Amniotic epithelial cell (primary cell): ENCODE measurements at places on chromosomes 1 and 21.

DNA sequence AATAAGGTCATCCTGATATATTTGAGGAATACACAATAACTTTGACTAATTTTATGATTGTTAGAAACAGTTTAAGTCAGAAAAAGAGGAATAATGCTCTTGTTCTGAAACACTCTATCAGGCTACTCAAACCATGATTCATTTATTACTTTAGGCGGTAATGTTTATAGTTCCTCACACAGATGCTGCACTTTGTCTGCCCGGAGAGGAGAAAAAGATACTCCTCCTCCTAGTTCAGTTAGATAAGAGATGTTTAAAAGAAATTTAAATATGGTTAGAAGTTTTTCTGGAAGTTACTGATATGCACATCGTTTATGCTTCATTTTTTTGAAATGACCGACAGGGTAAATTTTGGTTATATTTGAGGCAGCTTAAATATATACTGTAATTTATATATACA is 103.0 kb downstream of the ZMYM4 start:
- peak; percentile 24 for DNase-seq

DNA sequence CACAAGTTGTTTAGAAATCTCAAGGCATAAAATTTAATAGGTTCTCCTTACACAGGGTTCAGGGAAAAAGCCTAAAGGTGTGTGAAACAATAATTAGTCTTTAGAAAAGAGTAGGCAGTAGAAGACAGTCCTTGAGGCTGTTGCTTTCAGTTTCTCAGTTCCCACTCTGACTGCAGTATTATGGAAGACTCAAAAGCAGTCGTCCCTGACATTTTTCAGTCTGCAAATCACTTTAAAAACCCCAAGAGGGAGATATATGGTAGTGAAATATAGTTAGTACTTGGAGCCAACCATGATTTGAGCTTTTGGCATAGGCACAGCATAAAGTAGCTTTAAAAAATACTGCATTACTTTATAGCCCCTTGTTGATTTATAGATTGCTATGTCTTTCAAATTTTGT is 299.7 kb downstream of the OLFM3 start:
- peak; percentile 8 for DNase-seq

DNA sequence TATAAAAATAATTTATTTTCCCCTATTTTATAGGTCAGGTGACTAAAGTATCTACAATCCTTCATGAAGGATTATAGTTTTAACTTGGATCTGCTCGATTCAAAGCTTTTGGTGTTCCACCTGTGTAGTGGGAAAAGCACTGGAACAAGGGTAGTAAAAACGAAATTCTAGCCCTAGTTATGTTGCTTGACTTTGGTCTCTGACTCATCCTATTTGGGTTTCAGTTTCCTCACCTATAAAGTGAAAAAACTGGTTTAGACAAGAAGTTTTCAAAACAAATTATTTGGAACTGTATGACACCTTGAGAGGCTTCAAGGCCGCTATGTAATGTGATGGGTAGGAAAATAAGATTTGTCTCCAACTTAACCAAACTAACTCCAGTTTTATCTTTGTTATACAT is 505.2 kb upstream of the ZRANB2 start:
- no peak for DNase-seq

- no peak for DNase-seq
Observed at GRCh38 chr21:28419811-28420210, 572.9 kb downstream of the LTN1 start.

DNA sequence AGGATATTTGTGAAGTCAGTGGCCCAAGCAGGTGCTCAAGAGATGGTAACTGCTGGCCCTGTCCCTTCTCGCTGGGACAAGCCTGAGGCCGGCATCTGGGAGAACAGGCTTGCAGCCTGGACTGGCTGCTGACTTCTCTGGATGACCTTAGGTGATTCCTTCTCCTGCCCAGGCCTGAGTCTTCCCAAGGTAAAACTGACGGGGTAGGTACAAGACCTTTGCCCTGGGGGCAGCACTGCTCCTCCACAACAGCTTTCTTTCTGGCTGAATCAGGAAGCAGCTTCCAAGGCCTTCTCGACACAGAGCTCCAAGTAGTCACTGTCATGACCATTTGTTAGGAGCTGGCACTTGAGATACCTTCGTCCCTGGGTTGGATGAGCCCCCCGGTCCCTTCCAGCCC is 59.6 kb downstream of the DMRTB1 start:
- DNase-seq = no peak

DNA sequence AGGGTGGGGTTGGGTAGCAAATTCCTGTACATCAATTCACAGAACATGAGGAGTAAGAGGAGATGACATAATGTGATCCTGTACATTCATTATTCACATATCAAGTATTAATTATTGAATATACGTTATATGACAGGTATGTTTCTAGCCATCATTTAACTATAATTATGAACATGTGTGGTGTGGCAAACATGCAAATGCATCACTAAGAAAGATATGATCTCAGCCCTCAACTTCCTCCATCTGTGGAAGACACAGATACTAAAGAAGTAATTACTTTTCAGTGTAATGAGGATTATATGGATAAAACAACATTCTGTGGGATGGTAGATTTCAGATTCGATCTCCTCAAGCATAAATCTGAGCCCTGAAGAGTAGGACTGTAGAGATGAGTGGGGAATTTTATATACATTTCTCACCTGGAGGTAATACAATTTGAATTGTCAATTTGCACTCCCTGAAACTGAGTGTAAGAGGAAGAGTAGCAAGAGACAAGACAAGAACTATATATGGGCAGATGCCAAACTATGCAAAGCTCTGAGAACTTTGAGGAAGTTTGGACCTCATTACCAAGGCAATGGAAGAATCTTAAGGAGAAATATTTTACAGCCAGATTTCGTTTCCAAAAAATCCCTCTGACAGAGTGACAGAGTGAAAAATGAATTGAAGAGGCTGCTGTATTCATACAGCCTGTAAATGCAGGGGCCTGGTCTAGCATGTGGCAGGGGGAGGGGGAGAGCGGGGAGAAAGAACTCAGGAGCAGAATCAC is 275.5 kb downstream of the TPR start:
- DNase-seq = no peak

- DNase-seq = no peak
Observed at GRCh38 chr1:48570568-48570967, 98.6 kb upstream of the SPATA6 start.

GRCh38 chr1:11407301-11407994 is 71.5 kb upstream of the DISP3 start:
- DNase-seq = no peak

GRCh38 chr1:109193653-109194590 is 19.8 kb upstream of the SARS1 start:
- DNase-seq = no peak

DNA sequence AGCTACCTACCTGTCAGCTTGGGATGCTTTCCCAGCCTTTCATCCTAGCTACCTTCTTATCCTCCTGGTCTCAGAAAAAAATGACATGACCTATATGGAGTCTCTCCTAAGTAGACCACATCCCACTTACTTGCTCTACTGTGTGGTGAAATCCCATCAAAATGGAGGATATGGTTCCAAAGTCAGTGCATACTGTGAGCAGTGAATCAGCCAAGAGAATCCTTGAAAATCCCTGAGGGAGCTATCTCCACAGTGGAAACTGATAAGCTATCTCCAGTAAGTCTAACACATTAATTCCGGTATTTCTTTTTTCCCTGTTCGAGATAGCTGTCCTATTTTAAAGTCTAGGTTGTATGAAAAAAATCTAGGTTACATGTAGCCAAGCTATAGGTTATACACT is 189.7 kb downstream of the FGGY start:
- peak; percentile 97 for DNase-seq

- no peak for DNase-seq
Observed at GRCh38 chr1:116130356-116130755, 19.2 kb downstream of the MAB21L3 start.

- DNase-seq = no peak
Observed at GRCh38 chr1:72197786-72198185, 84.6 kb downstream of the NEGR1 start.

- peak; percentile 87 for DNase-seq
Observed at GRCh38 chr1:221576268-221576667, 165.6 kb downstream of the DUSP10 start.

GRCh38 chr1:172003766-172004530 is 162.7 kb downstream of the DNM3 start:
- DNase-seq = peak; percentile 16

DNA sequence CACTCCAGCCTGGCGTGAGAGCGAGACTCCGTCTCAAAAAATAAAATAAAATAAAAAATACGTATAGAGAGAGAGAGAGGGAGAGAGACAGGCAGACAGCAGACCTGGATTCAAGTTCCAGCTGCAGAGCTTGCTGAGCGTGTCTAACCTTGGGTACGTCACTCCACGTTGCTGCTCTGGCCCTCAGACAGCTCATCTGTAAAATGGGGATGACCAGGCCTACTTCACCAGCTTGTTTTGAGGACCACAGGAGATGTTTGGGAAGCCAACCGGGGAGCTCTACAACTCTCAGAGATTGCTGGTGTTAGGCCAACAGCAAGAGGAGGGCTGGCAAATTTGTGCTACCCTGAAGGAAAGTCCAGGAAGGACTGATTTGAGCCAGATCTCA is 499 bp upstream of the TRAF5 start:
- DNase-seq = no peak

DNA sequence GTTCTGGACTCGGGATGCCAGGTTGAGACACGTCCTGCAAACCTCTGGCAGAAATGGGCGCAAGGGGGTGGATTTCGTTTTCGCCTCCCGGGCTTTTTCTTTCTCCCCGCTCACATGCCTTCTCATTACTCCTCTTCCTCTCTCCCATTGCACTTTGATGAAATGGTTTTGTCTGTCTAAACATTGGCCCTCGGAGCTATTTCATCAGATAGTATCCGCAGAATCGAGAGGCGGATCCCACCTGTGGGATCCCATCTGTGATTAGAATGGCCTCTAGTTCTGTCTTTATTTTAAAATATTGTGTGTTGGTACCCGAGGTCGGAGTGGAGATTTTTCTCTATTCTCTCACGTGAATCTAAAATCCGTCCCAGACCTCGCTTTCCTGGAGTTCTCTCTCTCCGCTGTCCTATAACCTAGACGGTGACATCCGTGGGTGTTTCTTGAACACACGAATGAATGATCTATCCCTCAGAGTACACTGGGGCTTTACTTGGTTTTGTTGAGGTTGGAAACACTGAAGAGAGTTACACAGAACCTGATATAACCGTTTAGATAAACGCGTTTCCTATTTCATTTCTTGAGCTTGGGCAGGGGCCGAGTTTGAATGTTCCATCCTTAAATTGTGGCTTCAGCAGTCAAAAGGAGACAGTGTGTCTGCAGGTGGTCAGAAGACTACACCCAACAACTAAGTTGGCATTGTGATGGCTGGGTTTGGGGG is 2.0 kb downstream of the EDARADD start:
- DNase-seq = no peak

- peak; percentile 21 for DNase-seq
Observed at GRCh38 chr1:224733027-224733911, 117.2 kb downstream of the CNIH3 start.

DNA sequence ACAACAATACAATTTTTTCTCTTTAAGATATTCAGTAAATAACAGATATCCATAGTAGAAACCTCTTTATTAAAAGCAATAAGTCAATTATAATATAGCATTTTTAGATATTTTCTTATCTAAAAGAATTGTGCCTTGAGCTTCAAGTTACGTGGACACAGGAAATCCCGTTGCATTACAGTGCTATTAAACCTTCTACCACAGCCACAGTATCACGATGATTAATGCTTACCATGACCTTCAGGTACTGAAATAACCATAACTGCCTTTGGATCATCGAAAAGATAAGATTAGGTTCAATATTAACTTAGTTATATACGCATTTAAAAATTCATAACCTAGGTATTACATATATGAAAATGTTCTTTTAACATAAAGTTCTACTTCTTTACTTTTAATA is 17.9 kb downstream of the B3GALNT2 start:
- DNase-seq = peak; percentile 47

- no peak for DNase-seq
Observed at GRCh38 chr1:102628109-102628613, 480.2 kb downstream of the COL11A1 start.

GRCh38 chr1:161307230-161307768 is 2.5 kb downstream of the MPZ start:
- peak; percentile 21 for DNase-seq

- DNase-seq = no peak
Observed at GRCh38 chr1:40651138-40651857, 14.2 kb downstream of the RIMS3 start.

- DNase-seq = no peak
Observed at GRCh38 chr21:41148798-41149197, 19.2 kb upstream of the BACE2 start.

- no peak for DNase-seq
Observed at GRCh38 chr1:62438163-62438562, 1.3 kb downstream of the USP1 start.

GRCh38 chr1:212760126-212760823 is 31.3 kb downstream of the NSL1 start:
- peak; percentile 15 for DNase-seq

DNA sequence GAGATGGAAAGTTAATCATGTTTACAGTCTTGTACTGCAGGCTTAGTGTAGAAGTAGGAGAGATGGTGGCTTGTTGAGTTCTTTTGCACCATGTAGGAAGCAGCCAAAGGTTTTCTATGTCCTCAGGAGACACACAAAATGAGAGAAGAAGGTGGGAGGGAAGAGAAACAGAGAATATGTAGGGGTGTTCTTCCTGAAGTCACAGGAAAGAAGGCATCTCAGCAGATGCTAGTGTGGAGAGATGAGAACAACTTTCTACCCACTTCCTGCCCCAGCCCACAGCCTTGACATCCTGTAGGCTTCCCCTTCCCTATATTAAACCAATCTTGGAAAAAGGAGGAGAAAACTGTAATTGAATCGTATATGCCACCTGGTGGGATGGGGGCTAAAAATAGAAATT is 217.0 kb downstream of the S1PR1 start:
- no peak for DNase-seq

DNA sequence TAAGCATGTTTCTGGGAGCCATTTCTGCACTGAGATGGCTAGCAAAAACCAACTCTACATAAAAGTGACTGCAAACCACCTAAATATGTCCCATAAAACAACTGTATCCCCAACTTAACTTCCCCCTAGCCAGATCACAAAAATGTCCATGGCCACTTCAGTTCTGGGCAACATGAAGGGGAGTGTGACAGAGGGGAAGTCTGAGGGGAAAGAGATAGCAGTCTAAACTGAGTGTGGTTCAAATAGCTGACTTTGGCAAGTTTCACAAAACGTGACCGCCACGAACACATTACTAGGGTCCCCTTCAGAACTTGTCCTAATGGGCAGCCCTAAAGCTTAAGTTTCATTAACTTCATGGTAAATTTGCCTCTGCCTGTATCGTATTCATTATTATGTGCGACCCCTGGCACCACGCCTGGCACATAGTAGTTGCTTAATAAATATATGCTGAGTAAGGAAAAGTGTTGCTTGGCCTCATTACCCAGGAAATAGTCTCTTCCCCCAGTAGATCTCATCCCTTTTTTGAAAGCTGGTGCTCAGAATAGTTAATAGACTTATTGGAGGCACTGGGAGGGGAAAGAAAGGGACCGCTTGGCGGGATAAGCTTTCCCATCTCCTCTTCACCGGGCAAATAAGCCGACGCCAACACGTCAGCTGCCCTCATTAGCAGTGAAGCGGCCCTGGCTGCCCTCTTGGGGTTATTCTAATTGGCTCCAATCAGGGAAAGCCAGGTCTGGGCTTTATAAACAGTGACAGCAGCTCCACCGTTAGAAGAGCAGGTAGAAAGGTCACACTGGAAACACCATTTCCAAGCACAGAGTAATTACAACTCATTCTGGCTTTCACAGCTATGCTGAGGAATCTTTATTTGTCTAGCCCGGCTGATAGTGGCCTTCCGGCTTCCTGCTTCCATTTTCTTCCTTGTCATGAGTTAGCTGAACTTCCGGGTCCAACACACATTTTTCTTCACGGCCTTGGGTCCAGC is 122.1 kb downstream of the LRIG2 start:
- DNase-seq = no peak
